ENCODE measurements at places on chromosomes 11 and 22.

GRCh38 chr22:30241576-30242371 is 4.8 kb downstream of the LIF start:
- DNase-seq, result no peak

DNA sequence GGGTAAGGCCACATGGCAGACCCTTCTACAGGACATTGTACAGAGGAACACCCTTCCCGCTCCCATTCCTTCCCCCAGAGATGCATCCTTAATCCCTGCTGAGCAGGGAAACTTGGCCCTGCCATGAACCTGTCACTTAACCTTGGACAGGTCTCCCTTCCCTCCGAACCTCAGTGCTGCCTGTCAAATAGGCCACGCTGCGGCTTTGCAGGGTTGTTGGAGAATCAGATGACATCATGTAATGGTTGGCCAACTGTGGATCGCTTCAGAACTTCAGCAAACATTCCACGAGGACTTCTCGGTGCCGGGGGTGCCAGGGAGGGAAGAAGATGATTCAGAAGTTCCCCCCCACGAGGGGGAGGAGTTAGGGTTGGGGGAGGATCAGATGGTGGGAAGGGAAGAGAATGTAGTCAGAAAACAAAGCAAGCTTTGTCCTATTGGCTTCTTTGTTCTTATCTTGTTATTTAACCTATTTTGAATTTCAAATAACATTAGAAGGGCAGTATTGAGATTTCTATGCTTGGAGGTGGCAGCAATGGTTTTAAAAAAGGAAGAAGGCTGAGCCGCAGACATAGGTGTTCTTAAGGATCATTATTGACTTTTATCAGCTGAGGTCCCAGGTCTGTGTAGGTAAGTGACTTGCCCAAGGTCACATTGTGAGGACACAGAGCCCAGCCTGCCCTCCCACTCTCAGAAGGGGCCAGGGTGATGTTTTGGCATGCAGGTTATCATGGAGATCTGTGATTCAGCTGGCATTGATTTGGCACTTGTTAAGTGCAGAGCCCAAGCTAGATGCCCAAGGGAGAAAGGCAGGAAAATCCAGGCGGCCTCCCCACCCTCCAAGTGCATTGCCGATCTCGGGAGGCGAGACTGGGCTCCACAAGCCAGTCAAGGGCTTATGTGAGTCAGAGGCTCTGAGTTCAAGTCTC is 3.1 kb downstream of the CDC42EP1 start:
- DNase-seq, result no peak

GRCh38 chr11:68552542-68552941 is 92.0 kb downstream of the PPP6R3 start:
- no peak for DNase-seq

DNA sequence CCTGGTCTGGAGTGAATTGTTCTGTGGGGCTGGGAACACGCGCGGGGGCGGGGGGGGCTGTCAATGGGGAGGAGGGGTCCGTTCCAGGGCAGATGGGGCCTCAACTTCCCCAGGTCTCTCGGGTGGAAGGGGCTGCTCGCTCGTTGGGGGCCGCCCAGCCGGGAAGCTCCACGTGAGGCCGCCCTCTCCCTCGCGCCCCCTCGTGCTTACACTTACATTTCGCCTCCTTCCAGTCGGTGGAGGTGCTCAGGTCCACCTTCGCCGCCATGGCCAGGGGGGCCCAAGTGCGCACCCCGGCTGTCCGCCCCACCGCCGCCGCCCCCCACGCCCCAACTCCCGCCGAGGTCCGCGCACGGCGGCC is 452 bp downstream of the MACROD1 start:
- DNase-seq, result peak; percentile 30

- DNase-seq, result no peak
Observed at GRCh38 chr22:20449819-20450550, 12.4 kb upstream of the SCARF2 start.

DNA sequence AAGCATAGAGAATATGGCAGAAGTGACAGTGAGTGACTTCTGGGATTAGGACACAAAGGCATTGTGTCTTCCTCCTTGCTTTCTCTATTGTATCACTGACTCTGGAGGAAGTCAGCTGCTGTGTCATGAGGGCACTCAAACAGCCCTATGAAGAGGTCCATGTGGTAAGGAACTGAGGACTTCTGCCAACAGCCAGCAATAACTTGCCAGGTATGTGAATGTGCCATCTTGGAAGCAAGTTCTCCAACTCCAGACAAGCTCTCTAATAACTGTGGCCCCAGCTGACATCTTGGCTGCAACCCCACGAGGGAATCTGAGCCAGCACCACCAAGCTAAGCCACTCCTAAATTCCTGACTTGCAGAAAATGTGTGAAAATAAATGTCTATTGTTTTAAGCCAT is 83.6 kb upstream of the ZBED5 start:
- DNase-seq, result no peak

- DNase-seq, result no peak
Observed at GRCh38 chr11:68780829-68781228, 29.5 kb upstream of the TESMIN start.

GRCh38 chr11:75479597-75480145 is 46.1 kb downstream of the GDPD5 start:
- DNase-seq, result no peak

DNA sequence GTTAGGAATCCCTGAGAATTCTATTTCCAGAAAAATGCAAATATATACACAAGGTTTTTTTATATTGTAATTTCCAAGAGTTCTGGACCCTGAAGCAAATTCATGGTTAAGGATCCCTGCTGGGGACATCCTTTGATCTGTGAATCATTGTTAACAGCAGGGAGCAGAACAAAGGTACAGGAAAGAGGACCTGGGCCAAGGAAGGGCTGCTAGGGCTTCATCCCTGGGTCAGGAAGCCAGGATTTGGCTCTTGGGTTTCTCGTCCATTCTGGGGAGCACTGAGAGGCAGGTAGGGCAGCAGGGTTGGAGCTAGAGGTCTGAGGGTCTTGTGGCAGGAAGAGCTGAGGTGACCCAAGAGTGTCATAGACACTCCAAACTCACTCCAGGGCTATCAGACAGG is 10.2 kb upstream of the OAF start:
- DNase-seq, result no peak

DNA sequence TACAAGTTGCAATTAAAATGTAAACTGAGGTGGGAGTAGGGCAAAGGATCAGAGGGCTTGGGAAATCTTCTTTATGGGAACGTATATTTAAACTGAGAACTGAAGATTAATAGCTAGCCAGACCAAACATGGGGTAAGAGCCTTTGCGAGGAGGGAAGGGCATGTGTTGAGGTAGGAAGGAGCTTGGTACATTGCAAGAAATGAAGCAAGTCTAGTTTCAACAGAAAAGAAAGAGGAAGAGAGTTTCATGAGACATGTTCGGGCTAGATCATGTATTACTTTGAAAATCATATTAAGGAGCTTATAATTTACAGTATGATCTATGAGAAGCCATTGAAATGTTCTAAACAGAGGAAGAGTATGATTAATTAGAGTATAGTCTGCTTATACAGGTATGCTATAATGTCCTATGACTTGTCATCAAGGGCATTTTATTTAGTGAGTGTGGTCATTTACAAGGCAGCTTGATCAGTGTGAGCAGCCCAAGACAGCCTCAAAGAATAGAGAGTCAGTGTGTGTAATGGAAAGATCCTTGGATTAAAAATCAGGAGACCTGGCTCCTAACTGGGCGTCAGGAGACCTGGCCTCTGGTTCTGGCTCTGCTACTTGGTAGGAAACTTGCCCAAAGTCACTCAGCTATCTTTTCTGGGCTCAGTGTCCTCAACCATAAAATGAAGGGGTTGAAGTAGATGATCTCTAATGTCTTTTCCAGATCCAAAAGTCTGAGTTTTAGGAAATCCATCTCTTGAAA is 10.9 kb downstream of the GAS2 start:
- DNase-seq, result no peak

- DNase-seq, result no peak
Observed at GRCh38 chr22:45891471-45891995, 85.4 kb downstream of the WNT7B start.

DNA sequence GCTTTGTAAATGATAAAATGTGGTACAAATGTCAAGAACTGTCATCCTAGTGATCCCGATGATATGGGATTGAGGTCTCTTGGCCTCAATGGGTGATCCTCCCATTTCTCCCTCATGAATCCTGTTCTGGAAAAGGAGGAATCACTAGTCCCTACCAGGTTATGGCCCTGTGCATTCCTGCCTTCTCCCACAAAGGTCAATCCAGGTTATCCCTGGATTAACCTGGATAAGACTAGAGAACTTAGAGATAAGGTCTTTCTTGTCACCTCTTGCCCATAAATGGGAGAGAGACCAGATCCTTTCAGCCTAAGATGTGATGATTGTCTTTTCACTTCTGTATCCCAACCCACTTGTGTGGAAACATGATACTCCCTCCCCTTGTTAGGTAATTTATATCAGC is 396.7 kb downstream of the BUD13 start:
- no peak for DNase-seq

DNA sequence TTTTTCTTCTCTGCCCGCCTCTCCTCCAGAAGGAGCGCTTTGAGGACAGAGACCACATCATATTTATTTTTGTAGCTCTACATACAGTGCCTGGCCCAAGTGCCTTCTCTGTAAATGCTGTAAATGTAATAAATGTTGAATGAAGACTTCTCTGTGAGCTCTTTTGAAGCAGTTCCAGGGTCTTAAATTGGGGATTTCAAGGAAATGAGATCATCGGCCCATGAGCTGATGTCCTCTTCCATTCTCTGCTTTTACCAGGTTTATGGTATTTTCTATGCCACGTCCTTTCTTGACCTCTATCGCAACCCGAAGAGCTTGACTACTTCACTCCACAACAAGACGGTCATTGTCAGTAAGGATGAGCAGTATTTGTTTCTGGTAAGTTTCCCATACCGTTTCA is 165.7 kb upstream of the SORL1-AS1 start:
- DNase-seq, result no peak

DNA sequence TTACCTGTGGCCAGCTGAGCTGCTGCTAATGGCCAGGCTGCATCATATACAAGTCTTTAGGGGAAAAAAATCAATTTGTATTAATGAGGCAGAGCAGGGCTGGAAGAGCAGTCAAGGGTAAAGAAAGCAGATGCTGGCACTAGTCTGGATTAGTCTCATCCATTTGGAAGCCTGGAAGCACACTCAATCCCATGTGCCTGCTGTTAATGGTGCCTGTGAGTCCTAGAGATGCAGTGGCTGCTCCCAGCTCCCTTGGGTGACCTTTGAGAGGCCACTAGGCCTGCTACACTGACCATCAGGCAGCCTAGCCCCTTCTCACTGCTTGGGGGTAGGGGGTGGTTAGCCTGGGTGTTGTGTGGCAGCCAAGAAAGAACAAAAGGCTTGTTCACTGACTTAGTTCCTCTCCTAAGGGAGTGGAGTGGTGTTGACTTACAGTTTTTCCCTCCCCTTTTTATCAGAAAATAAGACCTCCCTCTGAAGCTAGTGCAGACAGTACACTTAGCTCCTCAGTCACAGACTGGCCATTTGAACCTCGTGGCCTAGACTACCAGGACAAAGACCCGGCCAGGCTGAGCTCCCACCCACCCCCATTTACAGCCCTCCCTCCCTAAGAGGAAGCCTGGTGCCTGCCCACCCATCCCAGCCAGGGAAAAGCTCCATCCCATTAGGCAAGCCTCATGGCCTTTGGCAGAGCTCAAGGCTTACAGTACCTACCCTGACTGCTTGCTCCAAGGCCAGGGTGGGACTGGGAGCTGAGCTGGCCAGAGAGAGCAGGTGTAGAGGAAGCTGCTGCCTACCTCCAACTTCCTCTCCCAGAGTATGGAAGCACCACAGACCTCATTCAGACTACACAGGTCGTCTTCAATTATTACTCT is 7.8 kb downstream of the PIK3IP1 start:
- DNase-seq, result peak; percentile 80

GRCh38 chr22:27125539-27125938 is 468.2 kb downstream of the MIAT start:
- no peak for DNase-seq

- DNase-seq, result no peak
Observed at GRCh38 chr11:42025121-42025803, 565.8 kb upstream of the LRRC4C start.

Measured in NCI-H2171 (cell line).